SK-N-SH (cell line): ENCODE measurements at places on chromosomes 11 and 22.

DNA sequence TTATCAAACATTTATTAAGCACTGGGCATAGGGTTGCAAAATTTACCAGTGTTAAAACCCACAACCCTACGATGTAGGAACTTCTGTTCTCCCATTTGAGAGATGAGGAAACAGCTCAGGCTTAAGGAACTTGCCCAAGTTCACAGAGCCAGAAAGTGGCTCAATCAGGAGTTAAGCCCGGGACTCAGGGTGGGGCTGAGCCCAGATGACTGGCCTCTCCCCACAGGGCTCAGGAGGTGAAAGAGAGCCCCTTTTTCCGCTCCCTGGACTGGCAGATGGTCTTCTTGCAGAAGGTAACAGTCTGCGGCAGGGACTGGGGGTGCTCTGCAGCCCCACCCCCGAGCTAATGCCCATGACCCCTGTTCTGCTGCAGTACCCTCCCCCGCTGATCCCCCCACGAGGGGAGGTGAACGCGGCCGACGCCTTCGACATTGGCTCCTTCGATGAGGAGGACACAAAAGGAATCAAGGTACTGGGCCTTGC lies 5.6 kb upstream of the ANKRD13D start:
- peaks cover 9% of the 10 kb centered on the region for H3K4me1 ChIP-seq
- H3K4me3 ChIP-seq: no peak overlapping the region
- DNase-seq: no peak
- H3K27ac ChIP-seq: no peak overlapping the region
- peaks cover 59% of the 10 kb centered on the region; the same call in 1 of the 2 replicates for H3K36me3 ChIP-seq

GRCh38 chr22:26442086-26442756 lies 13.2 kb downstream of the ASPHD2 start:
- H3K27ac ChIP-seq: no peak overlapping the region
- H3K4me1 ChIP-seq: no peaks in the 10 kb centered on the region; the same call in 1 of the 2 replicates
- no peaks in the 10 kb centered on the region for H3K27me3 ChIP-seq
- H3K4me3 ChIP-seq: no peak overlapping the region
- H3K36me3 ChIP-seq: no peaks in the 10 kb centered on the region

DNA sequence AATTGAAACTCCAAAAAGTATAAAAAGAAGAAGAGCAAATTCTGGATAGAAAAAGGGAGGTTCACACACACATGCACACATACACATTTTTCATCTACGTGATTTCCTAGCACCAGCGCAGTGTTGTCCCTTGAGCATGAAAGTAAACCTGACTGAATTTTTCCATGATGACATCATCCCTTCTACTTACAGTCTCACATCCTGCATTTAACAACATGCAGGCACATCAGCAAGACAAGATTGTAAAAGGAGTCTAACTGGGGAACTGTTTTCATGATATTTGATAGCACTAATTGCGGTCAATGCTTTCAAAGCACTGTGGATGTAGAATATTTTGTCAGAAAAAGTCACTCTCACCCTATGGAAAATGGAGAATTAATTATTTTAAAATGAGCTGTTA lies 36.6 kb downstream of the GAS2 start:
- no peaks in the 10 kb centered on the region for H3K36me3 ChIP-seq
- H3K4me3 ChIP-seq: no peak overlapping the region
- H3K27ac ChIP-seq: 0 out of 2 replicates have a peak overlapping the region, but pooled peaks have one; percentile 12

GRCh38 chr11:15635521-15635920 lies 520.8 kb downstream of the INSC start:
- H3K4me3 ChIP-seq: no peak overlapping the region
- no peak overlapping the region for H3K27ac ChIP-seq
- H3K4me1 ChIP-seq: peaks cover 4% of the 10 kb centered on the region
- no peaks in the 10 kb centered on the region for H3K27me3 ChIP-seq
- no peak for DNase-seq
- H3K36me3 ChIP-seq: no peaks in the 10 kb centered on the region

- H3K4me3 ChIP-seq: no peak overlapping the region
- H3K27me3 ChIP-seq: no peaks in the 10 kb centered on the region
- H3K4me1 ChIP-seq: no peaks in the 10 kb centered on the region
- H3K36me3 ChIP-seq: no peaks in the 10 kb centered on the region
- no peak for DNase-seq
- H3K27ac ChIP-seq: no peak overlapping the region
These were observed 756.6 kb upstream of the API5 start for GRCh38 chr11:42555190-42555589.

- DNase-seq: no peak
- no peak overlapping the region for H3K27ac ChIP-seq
- no peaks in the 10 kb centered on the region for H3K4me1 ChIP-seq
- H3K4me3 ChIP-seq: no peak overlapping the region
These were observed 74.6 kb downstream of the CASP12 start for GRCh38 chr11:104823657-104824056.

- peaks cover 5% of the 10 kb centered on the region for H3K36me3 ChIP-seq
- H3K27me3 ChIP-seq: no peaks in the 10 kb centered on the region
These were observed 184.9 kb downstream of the SBF2 start for GRCh38 chr11:10108915-10109680.

DNA sequence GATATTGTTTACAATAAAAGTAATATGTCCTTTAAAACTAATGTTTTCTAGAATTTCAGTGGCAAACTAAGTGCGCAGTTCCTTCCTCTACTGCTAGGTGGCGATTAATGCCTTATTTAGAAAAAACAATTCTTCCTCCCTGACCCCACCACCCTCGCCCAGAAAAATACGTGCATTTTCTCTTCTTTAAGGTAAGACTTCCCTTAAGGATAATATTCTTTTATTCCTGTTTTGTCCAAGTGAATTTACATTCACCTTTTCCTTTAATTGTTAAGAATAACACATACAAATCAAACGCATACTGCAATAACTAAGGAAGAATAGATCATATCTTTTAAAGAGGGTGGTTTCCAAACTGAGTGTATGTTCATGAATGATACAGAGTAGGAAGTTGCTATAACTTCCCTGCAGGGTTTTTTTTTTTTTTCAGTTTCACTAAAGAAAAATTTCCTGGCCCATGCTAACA lies 17.0 kb upstream of the PSMA1 start:
- DNase-seq: peak; percentile 68
- no peaks in the 10 kb centered on the region for H3K36me3 ChIP-seq

- DNase-seq: peak; percentile 43
- H3K27me3 ChIP-seq: no peaks in the 10 kb centered on the region
- H3K4me3 ChIP-seq: no peak overlapping the region
- H3K36me3 ChIP-seq: no peaks in the 10 kb centered on the region
These were observed 43.1 kb upstream of the TH start for GRCh38 chr11:2214527-2215229.

DNA sequence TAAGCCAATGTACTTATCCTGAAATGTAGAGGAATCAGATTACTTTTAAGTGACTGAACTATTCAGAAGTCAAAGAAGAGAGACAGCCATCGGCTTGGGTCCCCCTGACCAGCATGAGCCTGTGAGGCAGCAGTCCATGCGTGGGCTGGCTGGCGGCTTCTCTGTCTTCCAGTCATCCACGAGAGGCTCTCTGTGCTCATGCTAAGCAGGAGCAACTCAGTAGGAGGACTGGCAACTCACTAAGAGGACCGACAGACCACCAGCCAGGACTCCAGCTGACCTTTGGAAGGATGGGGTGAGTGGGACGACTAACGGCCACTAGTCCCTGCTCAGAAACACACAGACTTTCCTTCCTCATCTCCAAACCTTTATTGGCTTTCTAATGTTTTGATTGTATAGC lies 43.6 kb downstream of the ARFGAP3 start:
- no peaks in the 10 kb centered on the region for H3K27me3 ChIP-seq
- H3K36me3 ChIP-seq: peaks cover 14% of the 10 kb centered on the region
- no peaks in the 10 kb centered on the region for H3K4me1 ChIP-seq
- DNase-seq: no peak
- H3K4me3 ChIP-seq: no peak overlapping the region

- no peaks in the 10 kb centered on the region for H3K27me3 ChIP-seq
- DNase-seq: peak; percentile 77
- H3K27ac ChIP-seq: no peak overlapping the region
- H3K36me3 ChIP-seq: no peaks in the 10 kb centered on the region
These were observed 41.1 kb downstream of the GRAMD4 start for GRCh38 chr22:46661221-46661851.

- no peaks in the 10 kb centered on the region for H3K4me1 ChIP-seq
- H3K27ac ChIP-seq: no peak overlapping the region
- no peak for DNase-seq
- no peaks in the 10 kb centered on the region; the same call in 1 of the 2 replicates for H3K27me3 ChIP-seq
These were observed 48.9 kb upstream of the MYEOV start for GRCh38 chr11:69245041-69245440.

GRCh38 chr11:119806064-119806915 lies 77.3 kb upstream of the NECTIN1 start:
- no peaks in the 10 kb centered on the region for H3K27me3 ChIP-seq
- H3K27ac ChIP-seq: no peak overlapping the region
- H3K4me1 ChIP-seq: no peaks in the 10 kb centered on the region
- no peak for DNase-seq

GRCh38 chr11:66289548-66290329 lies 796 bp upstream of the YIF1A start:
- no peak for DNase-seq
- H3K4me1 ChIP-seq: peaks cover 36% of the 10 kb centered on the region; the same call in 1 of the 2 replicates
- peaks cover 17% of the 10 kb centered on the region; the same call in 1 of the 2 replicates for H3K36me3 ChIP-seq
- H3K4me3 ChIP-seq: peak overlapping the region; percentile 90
- peak overlapping the region; percentile 97 for H3K27ac ChIP-seq
